ENCODE measurements at places on chromosomes 16 and 17.

DNA sequence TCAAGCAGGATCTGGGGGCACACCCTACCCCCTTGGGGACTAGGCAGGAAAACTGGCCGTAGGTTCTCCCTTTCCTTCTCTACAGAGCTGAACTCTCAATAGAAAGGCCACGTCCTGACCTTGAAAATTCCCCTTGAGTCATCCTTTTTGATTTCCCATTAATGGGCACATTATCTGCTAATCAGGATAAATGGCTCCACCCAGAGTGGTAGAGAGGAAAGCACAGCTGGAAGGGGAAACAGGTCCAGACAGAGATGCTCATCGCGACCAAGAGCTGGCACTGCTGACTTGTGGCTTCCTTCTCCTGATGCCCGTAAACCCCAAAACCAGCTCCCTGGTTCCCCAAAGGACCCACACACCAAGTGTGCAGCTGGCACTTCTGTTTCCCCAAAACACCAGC, 206.5 kb upstream of the CDH5 start:
- no peak for DNase-seq

GRCh38 chr17:31548709-31549108, 157.2 kb downstream of the RAB11FIP4 start:
- DNase-seq: no peak

- no peak for DNase-seq
Measured at GRCh38 chr17:82094931-82095776, 2.9 kb downstream of the FASN start.

DNA sequence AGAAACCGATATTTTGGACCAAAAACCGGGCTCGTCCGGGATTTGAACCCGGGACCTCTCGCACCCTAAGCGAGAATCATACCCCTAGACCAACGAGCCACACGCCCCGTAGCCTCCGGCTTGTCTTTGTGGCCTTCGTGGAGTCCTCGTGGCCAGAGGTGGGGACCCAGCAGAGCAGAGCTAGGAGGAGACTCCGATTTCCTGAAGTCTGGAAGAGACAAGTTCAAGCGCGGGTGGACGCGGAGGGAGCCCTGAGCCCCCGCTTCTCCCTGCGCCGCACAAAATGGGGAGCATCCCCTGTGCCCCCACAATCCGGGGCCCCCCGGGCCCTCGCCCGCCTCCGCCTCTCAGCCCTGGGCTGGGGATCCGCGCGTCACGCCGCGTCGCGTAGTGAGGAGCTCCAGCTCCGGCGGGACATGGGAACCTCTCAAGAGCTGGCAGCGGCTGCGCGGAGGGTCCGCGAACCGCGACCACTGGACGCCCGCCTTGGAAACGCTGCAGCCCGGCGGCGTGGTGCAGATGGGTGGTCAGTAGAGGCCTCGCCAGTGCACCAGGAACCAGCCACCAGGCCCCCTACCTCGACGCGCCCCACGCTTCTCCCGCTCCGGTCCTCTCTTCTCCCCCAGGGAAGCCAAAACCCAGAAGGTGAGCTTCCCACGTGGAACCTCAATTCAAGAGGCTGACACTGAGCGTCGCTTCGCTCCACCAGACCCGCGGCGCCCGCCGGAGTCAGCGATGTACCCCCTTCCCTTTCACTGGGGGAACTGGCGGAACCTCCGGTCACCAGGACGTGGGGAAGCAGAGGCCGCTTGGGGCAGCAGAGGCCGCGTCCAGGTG, 5.2 kb upstream of the OR1F1 start:
- DNase-seq: peak; percentile 74

DNA sequence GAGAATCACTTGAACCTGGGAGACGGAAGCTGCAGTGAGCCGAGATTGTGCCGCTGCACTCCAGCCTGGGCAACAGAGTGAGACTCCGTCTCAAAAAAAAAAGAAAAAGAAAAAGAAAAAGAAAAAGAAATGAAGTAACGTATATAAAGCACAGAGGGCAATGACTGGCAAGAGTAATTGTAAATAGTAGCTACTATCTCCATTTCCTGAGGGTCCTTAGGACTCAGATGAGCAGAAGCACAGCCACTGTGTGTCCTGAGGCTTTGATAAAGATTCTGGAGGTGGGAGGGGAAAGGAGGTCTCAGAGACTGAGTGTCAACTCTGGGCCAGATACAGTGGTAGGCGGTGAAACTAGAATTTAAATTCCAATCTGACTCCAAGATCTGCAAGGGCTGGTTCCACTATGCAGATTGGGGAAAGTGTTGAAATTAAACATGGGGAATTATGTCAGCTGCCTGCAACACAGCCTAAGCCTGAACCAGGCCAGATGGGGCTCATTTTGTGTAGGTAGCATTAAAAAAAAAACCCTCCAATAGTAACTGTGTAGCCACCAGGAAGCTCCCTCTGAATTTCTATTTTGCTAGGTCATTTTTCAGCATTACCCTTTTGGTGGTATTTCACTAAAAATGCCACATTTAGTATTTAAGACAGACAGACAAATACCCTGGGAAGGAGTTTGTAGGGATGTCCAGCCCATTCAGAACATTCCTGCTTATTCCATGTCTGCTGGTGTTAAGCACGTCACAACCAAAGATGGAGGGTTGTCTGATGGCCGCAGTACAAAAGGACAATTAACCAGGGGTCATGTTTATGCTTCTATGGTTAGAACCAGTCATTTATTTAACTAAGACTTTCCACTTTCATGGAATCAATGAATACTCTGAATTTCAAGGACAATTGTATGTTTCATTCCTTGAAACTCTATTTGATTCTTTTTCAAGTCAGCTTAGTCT, 46.1 kb downstream of the TBX4 start:
- DNase-seq: no peak

DNA sequence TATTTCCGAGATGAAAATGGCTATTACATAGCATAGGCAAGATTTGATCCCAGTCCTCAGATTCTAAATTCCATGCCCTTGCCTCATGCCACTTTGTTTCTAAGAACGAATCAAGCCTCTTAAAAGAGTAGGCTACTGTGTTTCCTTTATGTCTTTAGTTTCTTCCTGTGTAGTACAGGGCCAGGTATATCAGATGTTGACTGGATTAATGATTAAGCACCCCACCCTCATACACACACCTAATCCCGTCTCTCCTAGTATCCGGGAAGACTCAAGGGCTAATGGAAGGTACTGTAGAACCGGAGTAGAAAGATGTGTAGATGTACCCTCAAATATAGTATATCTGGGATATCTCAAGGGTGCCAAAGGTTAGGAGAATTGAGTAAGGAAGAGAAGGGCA, 6.7 kb downstream of the TOM1L1 start:
- DNase-seq: no peak

All from stimulated activated CD4-positive, alpha-beta T cell treated with anti-CD3 and anti-CD28 coated beads, TNF-alpha, amount 100 ng/mL, for 24 hours (primary cell).